CD14-positive monocyte (primary cell): ENCODE measurements at places on chromosomes 2 and 18.

DNA sequence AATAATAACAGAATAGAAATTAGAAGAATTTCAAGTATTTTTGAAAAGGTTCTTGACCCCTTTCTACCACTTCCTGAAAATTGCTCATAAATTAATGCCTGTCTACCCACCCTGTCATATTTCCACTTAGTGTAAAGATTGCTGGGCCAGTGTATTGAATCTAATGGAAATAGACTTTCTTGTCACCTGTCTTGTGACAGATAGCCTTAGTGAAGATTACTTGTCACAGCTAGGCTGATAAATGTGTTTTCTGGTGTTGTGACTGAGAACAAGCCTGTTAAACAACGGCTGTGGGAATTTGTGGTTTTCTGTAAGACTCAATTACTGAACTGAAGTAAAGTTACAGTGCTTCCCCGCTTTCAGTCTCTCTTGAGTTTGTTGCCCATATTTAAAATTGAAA, 37.0 kb downstream of the PIK3C3 start:
- DNase-seq, result no peak

DNA sequence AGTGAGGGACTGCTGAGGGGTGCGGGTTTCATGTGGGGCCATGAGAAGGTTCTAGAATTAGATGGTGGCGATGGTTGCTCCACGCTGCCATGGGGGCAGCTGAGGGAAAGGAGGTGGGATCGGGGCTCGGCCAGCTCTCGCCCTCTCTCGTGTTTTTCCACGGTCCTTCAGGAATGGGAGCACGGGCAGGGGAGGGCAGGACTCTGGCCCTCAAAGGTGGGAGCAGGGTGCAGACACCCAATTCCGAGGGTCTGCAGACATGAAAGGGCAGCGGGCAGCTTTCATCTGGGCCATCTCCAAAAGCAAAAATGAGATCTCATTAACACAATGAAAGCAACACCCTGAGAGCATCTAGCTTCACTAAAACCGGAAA, 53.4 kb upstream of the SALL3 start:
- DNase-seq, result no peak

DNA sequence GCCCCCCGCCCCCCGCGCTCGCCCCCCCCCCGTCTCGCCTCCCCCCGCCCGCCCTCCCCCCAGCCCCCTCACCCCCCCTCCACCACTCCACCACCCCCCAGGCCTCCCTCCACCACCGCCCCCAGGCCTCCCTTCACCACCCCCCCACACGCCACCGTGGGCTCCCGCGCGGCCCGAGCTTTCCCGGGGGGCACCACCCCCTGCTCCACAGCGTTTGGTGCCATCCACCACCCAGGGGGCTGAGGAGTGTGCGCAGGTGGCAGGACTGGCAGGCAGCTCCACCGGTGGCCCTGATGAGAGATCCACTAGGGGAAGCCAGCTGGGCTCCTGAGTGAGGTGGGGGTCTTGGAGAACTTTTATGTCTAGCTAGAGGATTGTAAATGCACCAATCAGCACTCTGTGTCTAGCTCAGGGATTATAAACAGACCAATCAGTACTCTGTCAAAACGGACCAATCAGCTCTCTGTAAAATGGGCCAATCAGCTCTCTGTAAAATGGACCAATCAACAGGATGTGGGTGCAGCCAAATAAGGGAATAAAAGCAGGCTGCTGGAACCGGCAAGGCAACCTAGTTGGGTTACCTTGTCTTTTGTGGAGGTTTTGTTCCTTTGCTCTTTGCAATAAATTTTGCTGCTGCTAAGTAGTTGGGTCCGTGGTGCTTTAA, 43.0 kb upstream of the ITSN2 start:
- no peak for DNase-seq

DNA sequence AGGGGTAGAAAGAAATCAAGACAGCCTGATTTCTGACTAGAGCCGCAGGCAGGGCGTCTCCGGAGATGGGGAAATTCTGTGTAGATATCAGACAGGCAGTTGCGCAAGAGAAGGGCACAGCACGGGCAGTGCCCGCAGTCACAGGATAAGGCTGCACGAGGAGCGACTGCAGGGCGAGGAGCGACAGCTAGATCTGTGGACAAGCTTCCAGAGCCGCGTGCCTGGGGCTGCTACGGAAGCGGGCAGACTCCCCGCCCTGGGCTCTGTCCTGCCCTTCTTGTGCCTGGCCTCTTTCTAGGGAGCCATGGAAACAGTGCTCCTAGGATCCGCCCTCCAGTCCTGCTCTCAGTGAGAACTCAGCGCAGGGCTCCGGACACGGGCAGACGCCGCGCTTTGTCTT, 12.6 kb downstream of the MC5R start:
- no peak for DNase-seq

DNA sequence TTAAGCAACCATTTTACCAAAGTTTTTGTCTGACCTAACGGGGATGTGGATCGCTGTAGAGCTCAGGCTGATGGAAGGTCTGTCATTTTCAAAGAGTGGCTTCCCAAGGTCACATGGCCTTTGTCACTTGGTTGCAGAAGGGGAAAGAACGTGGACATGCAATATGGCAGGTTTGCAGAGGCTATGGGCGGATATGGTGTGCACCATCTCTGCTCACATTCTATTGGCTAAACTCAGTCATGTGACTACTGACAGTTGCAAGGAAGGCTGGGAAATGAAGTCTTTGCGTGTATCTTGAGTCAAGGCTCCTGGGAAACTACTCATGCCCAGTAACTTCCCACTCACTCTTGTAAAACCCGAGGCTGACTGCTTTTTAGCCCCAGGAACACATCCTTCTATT, 96.8 kb downstream of the ST6GAL2 start:
- DNase-seq, result no peak

- DNase-seq, result no peak
These were observed 34.9 kb upstream of the ATP8B1 start for GRCh38 chr18:57837917-57838548.

- DNase-seq, result no peak
These were observed 99.8 kb downstream of the SEPTIN10 start for GRCh38 chr2:109513749-109514588.

GRCh38 chr2:140122001-140122400, 1341.8 kb upstream of the NXPH2 start:
- no peak for DNase-seq

DNA sequence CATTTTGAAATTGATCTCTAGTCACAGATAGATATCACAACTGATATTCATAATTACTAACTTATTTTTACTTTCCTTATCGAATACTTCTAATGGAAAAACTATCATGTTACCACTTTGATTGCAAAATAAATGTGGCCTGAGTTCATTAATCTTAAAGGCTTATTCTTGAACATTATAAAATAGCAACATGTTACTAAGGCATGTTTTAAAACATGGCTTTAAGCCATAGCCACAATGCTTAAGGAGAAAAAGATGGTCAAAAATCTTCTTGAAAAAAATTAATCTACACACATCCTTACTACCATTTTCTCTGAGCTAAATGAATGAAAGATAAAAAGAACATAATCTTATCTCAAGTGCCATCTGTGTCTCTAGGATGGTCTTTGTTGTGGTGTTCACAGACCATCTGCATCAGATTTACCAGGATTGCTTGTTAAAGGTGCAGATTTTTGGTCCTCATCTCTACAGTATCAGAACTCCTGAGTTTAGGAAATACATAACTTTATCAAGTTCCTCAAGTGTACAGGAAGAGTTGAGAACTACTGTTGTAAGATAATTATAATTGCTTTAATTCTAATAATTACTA, 15.3 kb downstream of the MTX2 start:
- DNase-seq, result no peak

GRCh38 chr2:73952499-73953446, 26.1 kb downstream of the DGUOK start:
- peak; percentile 82 for DNase-seq

DNA sequence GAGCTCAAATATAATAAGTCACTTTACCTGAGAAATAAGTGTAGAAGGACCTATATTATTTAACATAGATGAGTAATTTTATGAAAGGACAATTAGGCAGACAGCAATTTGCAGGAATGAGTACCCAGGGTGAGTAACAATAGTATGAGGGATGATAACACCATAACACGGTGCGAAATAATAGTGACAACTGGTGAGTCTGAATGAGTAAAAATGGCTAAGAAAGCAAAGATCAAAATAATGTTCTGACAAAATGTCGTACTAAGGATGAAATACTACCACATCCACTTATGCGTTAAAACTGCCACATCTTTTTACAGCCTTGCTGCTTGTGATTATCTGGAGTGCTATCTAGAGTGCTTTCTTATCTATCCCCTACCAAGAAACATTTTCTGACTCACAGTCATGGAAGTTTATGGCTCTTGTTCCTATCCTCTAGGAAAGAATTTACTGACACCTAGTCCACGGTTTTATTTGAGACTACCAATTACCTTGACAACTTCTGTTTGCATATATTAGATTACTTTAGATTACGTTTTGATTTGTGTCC, 929.7 kb downstream of the LRP1B start:
- DNase-seq, result no peak

- no peak for DNase-seq
These were observed 83.5 kb downstream of the IKZF2 start for GRCh38 chr2:213067888-213068287.

GRCh38 chr18:55584201-55584600, 3.8 kb downstream of the TCF4 start:
- DNase-seq, result no peak

DNA sequence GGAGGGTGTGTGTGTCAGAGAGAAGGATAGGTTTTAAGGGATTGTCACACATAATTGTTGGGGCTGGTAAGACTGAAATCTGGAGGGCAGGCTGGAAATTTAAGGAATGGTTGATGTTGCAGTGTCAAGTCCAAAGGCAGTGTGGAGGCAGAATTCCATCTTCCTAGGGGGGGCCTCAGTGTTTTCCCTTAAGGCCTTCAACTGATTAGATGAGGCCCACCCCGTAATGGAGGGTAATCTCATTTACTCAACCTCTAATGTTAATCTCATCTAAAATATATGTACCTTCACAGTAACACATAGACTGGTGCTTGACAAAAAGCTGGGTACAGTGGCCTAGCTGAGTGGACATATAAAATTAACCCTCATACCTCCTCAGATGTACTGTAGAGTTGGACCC, 30.9 kb upstream of the RPIA start:
- no peak for DNase-seq

- no peak for DNase-seq
These were observed 59.7 kb downstream of the EXOC6B start for GRCh38 chr2:72765997-72766609.

DNA sequence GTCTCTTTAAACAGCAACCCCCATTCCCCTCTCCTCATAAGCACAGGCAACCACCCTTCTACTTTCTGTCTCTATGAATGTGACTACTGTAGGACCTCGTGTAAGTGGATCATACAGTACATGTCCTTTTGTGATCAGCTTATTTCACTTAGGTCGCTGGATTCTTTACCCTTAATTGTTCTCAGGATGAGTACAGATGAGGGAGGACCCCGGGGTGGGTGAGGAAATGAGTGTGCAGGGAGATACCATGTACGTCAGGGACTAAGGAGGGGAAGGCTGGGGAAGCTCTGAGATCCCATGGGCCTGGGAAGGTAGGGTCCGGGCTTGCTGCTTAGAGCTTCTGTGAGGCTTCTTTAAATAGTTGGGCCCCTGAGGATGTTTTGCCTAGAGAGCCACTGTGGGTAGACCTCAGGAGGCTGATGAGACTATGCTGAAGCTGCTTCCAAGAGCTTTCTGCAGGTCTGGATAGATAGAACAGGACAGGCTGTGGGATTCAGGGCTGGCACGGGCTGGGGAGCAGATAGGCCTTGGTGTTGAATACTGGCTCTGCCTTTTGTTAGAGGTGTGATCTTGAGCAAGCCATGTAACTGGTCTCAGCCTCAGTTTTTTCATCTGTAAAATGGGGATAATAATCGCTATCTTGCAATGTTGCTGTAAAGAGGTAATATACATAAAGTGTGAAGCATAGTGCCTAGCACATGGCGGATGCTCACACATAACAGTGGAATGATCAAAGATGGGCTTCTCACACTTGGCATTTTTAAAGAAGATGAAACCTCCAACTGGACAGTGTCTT, 155.3 kb downstream of the PRKCE start:
- DNase-seq, result no peak

GRCh38 chr2:204000446-204000845, 63.9 kb downstream of the ICOS start:
- DNase-seq, result no peak

- DNase-seq, result no peak
These were observed at the start of gene DSG1 for GRCh38 chr18:31317860-31318259. DSG1 (plus strand) TSS chr18:31318160; CDS start chr18:31318301, 141 bp downstream.

- DNase-seq, result no peak
These were observed 111.9 kb downstream of the SETBP1 start for GRCh38 chr18:44792456-44793061.

GRCh38 chr2:223563462-223563861, 38.7 kb downstream of the SCG2 start:
- no peak for DNase-seq
